ENCODE measurements at places on chromosomes 1 and 21. TPM values are rescaled to one million over a fixed set of nuclear protein-coding genes. Genes with fewer than 3 reads are reported as not detected.

Gene L1TD1
- not detected for total RNA-seq

Gene DNAJC28
- total RNA-seq: 0.61 TPM

Gene U2AF1
- total RNA-seq: 26.8 TPM

Gene GJA9
- total RNA-seq: not detected

Gene RIMKLA
- total RNA-seq: 2.7 TPM

Gene SMG5
- total RNA-seq: 74.7 TPM
